ENCODE measurements at places on chromosomes 12 and 14.

GRCh38 chr12:87290505-87290904 lies 738.7 kb downstream of the C12orf50 start:
- DNase-seq: no peak

GRCh38 chr12:88266806-88267360 lies 124.8 kb downstream of the TMTC3 start:
- peak; percentile 48 for DNase-seq

DNA sequence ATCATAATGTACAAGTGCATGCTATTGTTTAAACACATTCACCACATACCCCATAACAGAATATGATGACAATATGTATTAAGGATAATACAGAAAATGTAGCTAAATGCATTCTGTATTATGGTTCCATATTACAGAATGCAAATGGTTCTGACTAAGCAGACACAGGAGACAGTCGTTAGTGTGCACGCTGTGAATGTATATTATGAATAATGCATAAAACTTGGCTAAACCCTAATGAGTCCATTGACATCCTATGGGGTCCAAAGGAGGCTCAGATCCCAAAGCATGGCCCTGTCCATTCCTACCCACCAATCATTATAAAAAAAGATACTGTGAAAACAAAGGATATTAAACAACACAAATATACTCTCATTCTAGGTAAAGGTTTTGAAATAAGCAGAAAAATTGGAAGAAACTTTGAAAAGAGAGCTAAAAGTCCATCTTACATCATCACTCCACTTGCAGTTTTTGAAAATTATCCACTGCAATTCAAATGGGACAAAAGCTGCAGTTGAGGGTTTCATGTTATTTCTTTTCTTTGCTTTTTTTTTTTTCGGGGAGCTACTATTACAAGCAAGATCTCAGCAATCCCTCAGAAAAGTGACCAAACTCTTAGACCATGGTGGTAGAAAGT lies 415.1 kb downstream of the BCAT1 start:
- DNase-seq: no peak

DNA sequence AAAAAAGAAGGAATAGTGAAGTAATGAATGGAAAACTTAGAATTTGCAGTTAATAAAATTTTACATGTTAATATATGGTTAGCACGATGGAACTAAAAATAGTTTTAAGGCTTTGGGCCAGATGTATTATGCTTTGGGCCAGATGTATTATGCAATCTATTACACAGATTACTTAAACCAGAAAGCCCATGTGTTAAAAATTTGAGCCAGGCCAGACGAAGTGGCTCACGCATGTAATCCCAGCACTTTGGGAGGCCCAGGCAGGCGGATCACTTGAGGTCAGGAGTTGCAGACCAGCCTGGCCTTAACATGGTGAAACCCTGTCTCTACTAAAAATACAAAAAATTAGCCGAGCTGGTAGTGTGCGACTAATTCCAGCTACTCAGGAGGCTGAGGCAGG lies 17.2 kb downstream of the IFT81 start:
- DNase-seq: peak; percentile 80

GRCh38 chr12:102629262-102629888 lies 149.0 kb upstream of the IGF1 start:
- peak; percentile 79 for DNase-seq

DNA sequence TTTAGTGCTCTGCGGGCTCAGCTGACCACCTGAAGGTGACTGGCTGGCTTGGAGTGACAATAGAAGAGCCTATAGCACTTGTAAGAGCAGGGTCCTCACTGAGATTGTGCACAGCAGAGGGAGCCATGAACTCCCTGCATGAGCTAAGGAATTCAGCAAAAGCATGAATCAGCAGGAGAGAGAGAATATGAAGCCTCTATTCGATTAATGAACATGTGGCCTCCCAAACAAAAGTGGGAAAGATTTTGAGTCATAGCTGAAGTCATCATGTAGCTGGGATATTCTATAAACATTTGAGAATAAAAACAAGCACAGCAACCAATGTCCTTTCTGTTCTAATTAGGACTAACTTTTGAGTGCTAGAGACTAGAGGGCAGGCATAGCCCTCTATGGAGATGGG lies 626.6 kb downstream of the DIO2 start:
- peak; percentile 97 for DNase-seq

GRCh38 chr12:82216475-82216874 lies 141.7 kb downstream of the CCDC59 start:
- no peak for DNase-seq

DNA sequence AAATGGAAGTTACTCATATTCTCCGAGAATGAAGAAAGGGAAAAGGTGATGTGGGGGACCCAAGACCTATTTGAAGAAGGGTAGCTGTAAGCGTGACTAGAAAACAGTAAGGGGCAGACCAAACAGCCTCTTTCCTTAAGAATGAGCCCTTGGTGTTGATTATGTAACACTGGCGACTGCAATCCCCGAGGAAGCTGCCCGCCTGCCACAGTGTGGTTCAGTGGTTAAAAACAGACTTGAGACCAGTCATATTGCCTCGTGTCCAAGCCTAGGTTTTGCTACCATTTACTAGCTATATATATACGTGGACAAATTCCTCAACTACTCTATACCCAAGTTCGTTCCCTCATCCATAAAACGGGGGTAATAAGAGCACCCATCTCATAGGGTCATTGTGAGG lies 49.1 kb downstream of the SSPN start:
- no peak for DNase-seq

- no peak for DNase-seq
These were observed 27.7 kb downstream of the VDR start for GRCh38 chr12:47877081-47877480.

GRCh38 chr12:92493816-92494215 lies 209.0 kb upstream of the PLEKHG7 start:
- no peak for DNase-seq

DNA sequence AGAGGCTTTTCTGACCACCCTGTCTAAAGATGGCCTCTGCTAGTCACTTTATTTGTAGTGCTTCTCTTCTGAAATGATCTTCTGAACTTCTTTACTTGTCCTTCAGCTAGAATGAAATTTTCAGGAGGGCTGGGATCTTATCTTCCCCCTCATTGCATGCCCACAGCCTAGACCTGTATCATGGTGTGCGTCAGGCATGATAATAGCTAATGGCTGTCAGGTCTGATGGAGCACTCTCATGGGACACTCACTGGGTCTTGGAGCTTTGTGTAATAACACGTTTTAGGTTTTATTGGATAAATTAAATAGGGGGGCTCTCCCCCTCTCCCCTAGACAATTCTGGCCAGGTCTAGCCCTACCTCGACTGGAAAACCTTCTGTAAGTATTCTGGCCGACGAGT lies 97.1 kb upstream of the NRXN3 start:
- DNase-seq: no peak

Data from EH (cell line).